HT-29 (cell line): ENCODE measurements at places on chromosomes 3 and 15.

GRCh38 chr15:47720555-47720954 is 3.2 kb downstream of the SEMA6D start:
- DNase-seq, result no peak

DNA sequence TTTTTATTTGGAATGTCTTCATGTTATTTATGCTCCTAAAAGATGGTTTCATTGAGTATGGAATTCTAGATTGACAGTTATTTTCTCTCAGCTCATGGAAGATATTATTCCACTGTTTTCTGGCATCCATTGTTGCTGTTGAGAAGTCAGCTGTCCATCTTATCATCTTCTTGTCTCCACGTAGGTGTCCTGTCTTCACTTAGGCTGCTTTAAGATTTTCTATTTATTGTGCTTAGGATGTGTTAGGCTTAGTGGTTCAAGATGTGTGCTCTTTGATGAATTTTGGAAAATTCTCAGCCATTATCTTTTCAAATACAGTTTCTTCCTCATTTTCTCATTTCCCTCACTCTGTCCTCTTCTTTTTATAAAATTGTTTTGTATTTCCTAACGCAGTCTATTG is 52.0 kb downstream of the SNRK start:
- no peak for DNase-seq

- no peak for DNase-seq
Observed at GRCh38 chr15:67917037-67917436, 77.2 kb upstream of the RNU6-1 start.

GRCh38 chr3:157588386-157589060 is 85.3 kb upstream of the VEPH1 start:
- DNase-seq, result no peak

DNA sequence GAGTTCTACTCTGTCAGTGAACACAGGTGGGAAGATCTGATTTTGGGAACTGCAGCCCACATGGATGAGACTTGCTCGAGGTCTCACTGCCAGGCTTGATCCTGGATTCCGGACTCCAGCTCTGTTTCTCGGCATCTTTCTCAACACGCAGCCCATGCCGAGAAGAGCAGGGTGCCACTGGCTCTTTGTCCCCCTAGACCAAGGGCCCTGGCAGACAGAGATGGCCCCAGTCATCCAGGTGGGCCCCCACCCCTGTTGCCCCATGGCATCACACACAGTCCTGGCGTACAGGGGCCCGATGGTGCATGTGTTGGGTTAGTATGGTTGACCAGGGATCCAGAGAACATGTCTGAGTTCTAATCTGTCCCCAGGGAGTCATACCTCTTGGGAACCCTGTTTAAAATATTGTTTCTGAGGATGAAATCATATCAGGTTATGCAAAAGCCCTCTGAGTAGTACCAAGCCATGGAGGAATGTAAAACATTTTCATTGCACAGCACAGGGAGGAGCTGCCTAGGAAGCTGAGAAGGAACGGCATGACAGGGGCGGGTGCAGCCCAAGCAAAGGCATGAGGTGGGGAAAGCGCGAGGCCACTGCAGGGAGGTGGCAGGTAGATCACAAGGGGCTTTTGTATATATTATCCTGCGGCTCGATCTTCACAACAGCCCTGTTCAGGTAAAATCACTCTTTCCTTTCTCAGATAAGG is 320.6 kb downstream of the UACA start:
- no peak for DNase-seq

- no peak for DNase-seq
Observed at GRCh38 chr15:81882504-81882903, 163.3 kb downstream of the MEX3B start.

DNA sequence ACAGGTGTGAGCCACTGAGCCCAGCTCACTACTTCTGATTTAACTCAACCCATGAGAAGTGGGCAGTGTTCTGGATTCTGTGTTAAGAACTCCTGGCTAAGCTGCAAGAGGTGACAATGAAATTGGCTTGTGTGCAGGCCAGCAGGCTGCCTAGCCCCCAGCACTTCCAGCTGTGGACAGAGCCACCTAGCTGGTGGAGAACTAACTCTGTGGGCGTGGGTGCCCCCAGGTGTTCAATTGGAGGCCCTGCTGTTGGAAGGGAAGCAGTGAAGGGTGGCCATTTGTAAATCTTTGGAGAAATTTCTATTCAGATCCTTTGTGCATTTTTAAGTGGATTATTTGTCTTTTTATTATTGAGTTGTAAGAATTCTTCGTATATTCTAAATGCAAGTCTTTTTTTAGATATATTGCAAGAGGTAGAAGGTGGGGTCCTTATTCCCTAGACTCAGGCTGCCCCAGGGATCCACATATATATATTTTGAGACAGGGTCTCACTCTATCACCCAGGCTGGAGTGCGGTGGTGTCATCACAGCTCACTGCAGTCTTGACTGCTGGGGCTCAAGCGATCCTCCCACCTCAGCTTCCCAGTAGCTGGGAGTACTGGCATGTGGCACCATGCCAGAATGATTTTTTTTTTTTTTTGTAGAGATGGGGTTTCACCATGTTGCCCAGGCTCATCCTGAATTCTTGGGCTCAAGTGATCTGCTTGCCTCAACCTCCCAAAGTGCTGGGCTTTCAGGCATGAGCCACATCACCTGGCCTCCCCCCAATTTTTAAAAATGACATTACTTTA is 7.2 kb upstream of the SCAMP5 start:
- peak; percentile 79 for DNase-seq

GRCh38 chr3:161171113-161171512 is 50.0 kb upstream of the NMD3 start:
- DNase-seq, result no peak

- no peak for DNase-seq
Observed at GRCh38 chr3:33879540-33879939, 81.1 kb downstream of the PDCD6IP start.

DNA sequence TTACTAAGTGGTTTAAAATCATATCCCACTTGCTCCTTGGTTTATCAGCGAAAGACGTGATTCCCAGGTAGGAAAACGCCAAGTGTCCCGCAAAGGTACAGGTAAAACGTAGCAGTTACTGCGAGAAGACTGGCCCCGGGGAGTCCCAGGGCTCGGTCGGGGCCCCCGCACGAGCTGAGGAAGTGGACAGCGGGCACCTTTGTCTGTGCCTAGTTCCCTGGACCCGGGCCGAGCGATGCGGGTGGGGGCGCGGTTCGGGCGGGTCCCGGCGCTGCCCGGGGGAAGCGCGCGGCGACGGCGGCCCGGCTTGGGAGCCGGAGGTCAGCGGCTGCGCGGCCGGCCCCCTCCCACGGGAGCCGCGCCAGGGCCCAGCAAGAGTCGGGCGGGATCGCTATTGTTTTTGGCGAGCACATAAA is 864 bp upstream of the NEO1 start:
- DNase-seq, result peak; percentile 23

DNA sequence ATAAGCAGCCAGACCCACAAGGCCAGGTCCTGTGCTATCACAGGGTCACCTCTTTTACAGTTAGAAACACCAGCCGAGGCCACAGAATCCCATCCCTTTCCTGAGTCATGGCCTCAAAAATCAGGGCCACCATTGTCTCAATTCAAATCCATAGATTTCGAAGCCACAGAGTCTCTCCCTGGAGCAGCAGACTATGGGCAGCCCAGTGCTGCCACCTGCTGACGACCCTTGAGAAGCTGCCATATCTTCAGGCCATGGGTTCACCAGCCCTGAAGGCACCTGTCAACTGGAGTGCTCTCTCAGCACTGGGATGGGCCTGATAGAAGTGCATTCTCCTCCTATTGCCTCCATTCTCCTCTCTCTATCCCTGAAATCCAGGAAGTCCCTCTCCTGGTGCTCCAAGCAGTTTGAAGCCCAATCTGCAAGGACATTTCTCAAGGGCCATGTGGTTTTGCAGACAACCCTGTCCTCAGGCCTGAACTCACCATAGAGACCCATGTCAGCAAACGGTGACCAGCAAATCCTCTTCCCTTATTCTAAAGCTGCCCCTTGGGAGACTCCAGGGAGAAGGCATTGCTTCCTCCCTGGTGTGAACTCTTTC is 39.6 kb downstream of the TGM4 start:
- DNase-seq, result peak; percentile 85

DNA sequence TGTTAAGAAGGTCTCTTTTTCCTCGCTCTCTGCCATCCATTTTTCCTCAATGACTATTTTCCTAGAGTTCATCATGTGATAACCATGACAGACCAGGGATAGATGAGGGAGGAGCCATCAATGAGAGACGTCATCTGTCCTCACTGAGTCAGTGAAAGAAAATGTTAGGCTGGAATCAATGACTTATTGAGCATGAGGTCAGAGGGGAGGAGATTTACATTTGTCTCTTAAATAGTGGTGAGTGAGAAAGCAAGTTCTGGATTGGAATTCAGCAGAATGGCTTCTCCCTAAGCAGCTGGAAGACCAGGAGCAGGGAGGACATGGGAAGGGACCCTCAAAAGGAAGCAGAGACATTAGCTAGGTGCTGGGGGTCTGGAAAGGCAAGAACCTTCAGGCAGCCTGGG is 28.2 kb upstream of the USP3 start:
- DNase-seq, result peak; percentile 82

DNA sequence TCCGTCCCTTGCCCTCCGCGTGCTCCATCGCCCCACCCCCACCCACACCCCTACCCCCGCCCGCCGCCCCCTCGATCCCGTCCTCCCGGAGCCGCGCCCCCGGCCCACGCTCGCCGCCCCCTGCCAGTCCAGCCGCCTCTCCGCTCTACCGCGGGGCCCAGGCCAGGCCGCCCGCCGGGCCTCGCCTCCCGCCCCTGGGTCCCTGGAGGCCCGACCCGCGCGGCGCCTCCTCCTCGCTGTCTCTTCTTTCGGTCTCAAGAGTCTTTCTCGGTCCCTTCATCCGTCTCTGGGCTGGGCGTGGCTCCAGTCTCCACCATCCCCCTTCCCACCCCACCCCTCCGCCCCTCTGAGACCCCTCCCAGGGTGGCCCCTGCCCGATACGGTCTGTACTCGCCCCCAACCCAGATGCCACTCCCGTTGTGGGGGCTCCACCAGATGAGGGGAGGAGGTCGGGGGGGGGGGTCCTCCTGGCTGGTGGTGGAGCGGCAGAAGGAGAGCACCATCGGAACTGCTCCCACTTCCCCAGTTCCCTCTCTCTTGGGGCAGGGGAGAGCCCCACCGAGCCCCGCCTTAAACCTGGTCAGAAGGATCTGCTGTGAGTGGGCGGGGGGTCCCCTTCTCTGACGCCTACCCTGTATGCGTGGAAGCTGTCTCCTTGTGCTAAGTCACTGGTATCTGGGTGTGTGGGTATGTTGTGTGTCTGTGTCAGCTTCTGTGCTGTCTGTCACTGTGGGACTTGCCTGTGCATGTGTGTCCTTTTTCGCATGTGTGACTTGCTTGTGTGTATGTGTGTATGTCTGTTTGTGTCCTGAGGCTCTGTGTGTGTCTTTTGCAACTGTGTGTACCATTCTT is 1.0 kb downstream of the PRKCD start:
- peak; percentile 10 for DNase-seq

DNA sequence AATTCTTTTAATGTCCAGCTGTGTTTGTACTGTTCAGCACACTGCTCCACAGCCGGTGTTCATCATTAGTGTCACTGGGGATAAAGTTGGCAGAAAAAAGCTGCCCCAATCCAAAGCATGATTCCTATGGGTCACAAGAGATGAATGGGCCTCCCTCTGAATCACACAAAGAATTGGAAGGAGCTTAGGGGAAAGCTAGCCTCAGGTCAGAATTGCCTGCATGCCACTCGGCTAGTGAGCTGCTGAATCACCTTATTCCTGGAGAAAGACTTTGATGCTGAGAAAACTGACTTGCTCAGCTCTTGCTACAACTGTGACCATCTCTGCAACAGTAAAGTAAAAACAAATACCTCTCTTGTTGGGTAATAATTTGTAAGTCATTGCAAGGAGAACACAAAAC is 3.5 kb downstream of the CCK start:
- no peak for DNase-seq

- DNase-seq, result peak; percentile 59
Observed at GRCh38 chr15:51281368-51281967, 56.9 kb downstream of the CYP19A1 start.

GRCh38 chr3:177367788-177368187 is 170.5 kb upstream of the TBL1XR1 start:
- DNase-seq, result no peak

DNA sequence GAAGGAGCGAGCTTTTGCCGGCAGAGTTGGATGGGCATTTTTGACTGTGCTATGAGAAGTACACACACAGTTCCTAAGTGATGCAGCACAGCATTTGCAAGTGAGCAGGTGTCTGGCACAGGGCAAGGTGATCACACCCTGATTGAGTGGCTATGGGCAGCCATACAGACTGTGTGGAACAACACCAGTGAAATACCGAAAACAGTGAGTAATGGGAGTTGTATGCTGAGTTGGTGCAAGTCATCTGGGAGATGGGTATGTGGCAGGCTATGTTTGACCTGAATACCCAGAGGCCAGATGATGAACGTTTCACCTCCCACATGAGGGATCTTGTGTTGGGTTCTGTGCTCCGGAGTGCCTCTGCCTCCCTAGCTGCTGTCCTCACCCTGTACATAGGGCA is 53.5 kb upstream of the TIPARP start:
- DNase-seq, result no peak

DNA sequence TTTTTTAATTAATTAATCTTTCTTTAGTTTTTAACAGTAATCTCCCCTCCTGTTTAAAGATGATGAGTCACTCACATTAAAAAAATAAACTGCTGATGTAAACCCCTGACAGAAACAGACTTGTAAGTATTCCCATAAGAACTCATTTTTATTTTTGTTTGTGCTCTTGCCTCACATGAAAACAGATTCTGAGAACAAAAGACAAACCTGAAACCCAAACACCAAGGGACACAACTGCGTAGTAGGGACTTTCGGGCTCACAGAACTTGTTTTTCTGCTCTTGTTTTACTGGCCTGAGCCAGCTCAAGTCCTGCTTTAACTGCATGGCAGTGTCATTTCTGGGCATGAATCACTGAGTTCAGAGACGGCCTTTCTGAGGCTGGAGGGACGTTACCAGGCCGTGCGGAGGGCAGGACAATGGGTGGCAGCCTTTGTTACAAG is 600.8 kb downstream of the FOXP1 start:
- peak; percentile 82 for DNase-seq

DNA sequence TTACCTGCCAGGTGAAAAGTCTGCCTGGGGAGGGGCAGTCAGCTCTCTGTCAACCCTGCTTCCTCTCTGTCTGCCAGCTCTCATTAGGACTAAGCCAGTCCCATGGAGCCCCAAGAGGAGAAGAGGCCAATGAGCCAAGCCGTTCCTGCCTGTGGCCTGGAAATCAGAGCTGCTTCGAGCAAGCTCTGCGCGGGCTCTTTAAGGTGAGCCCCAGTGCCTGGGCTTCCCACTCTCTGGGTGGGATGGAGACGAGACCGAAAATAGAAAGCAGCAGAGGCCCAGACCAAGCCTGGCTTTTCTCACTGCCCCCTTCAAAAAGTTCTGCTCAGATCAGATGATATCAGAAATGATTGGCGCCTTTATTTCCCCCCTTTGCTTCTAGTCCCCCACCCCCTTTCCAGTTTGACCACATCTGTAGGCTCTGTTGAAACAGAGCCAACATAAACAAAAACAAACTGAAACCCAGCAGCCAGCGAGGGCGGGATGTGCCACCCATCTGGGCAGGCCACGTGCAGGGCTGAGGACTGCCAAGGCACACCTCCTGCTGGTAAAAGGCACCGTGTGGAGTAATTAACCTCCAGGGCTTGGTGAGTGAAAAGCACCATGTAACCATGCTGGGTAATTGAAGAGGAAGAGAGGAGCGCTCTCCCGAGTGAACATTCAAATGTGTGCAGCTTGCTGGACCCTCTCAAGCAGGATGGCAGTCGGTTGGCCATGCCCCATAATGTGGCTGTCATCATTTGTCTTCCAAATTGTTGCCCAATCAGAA is 471.0 kb upstream of the PROK2 start:
- peak; percentile 47 for DNase-seq
